ENCODE measurements at places on chromosomes 11 and 22.

DNA sequence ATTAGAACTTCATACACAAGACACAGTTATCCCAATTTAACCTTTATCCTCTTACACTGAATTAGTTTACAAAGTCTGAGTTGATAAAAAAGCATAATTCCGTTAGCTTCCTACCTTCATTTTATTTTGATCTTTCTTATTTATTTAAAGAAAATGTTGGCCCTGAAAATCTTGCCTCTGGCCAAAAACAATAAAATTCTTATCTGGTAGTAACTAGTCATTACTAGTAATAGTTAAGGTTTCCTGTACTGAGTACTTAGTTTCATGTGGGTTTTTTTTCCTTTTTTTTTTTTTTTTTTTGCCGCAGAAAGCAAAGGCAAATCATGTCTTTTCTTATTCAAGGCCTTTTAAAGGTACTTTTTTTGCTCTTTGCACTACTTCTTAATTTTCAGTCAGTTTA is 120.6 kb downstream of the PAX6 start:
- DNase-seq = no peak

- no peak for DNase-seq
Observed at GRCh38 chr22:30373331-30374325, 13.6 kb downstream of the RNF215 start.

- DNase-seq = no peak
Observed at GRCh38 chr11:57788703-57789088, 27.1 kb downstream of the CTNND1 start.

DNA sequence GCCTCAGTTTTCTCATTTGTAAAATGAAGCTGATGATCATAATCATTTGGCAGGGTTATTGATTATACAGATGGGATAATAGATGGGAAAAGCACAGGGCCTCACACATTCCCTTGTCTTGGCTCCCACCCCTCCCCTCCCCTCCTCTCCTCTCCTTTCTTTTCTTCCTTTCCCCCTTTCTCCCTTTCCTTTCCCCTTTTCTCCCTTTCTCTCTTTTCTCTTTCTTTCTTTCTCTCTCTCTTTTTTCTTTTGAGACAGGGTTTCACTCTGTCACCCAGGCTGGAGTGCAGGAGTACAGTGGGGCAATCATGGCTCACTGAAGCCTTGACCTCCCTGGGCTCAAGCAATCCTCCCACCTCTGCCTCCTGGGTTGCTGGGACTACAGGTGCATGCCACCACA is 161.0 kb upstream of the NARS2 start:
- DNase-seq = no peak

- DNase-seq = no peak
Observed at GRCh38 chr11:30758946-30759504, 172.9 kb upstream of the MPPED2 start.

GRCh38 chr11:36510594-36510942 is 496 bp upstream of the TRAF6 start:
- no peak for DNase-seq

DNA sequence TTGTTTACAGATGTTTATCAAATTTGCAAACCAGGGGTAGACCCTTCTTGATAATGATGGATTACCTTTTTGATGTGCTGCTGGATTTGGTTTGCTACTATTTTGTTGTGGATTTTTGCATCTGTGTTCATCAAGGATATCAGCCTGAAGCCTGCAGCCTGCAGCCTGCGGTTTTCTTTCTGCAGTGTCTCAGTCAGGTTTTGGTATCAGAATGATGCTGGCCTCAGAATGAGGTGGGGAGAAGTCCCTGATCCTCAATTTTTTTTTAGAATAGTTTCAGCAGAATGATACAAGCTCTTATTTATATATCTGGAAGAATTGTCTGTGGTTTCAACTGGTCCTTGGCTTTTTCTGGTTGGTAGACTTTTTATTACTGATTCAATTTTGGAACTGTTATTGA is 19.7 kb upstream of the RAB38 start:
- DNase-seq = no peak
